AG09309 (cell line): ENCODE measurements at places on chromosomes 4 and X.

DNA sequence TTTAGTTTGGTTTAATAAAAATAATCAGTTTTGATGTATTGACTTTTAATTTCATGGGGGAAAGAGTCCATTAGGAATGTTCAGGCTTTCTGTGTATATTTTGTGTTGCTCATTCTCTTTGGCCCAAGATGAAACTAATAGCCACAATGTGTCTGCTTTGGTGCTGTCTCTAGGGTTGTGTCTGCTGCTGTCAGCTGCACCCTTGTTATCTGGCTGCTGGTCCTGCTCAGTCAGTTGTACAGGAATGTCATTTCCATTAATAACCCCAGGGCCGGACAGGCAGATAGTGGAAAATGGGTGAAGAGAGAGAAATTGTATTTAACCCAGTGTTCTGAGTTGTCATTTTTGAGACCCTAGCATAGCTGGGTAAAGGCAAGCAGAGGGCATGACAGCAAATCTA, 115.1 kb downstream of the PHEX start:
- no peak for DNase-seq

- no peak for DNase-seq
Measured at GRCh38 chr4:8402640-8403039, 37.9 kb downstream of the ACOX3 start.

DNA sequence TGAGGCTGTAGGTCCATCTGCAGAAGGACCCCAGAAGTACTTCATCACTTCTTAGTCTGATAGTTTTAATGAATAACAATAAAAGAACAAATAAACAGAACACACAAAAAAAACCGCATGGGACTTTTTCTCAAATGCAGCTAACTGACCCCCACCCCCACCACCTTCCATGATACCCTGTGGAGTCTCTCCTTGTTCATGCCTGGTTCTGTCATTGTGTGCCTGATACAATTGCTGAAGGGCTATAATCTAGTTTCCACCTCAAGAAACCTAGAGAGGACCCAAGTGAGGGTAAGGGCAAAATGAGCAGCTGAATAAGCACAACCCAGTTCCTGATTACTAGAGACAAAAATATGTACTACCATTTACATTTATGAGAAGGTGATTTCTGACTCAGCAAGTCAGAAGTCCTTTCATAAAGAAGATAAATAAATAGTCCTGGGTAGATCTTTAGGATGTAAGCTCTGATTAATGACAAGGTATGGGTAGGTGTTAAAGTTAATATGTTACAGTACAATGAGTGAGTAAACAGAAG, 155.1 kb downstream of the TMA16 start:
- DNase-seq, result no peak

DNA sequence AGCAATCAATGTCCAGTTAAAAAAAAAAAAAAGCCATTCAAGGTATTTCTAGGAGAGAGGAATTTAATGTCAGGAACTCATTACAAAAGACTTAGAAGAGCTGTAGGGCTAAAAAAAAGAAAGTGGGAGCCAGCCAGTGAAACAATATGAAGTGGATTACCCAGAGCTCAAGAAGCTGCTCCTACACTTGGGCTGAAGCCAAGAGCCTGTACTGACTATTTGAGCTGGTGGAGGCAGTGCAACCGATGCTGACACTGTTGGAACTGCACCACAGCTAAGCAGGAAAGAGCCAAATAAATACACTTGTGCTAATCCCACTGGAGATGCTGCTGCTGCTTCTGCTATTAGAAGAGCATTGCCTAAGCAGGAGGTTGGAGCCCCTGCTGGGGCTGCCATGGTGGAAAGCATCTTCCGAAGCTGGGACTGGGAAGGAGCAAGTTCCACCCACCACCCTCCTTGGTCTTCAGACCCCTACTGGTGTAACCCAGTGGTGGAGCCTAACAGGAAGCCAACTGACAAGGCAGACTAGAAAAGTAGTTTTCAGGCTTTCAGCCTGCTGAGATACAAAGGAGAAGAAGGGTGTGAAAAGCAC, 65.4 kb downstream of the CXXC4 start:
- DNase-seq, result no peak

DNA sequence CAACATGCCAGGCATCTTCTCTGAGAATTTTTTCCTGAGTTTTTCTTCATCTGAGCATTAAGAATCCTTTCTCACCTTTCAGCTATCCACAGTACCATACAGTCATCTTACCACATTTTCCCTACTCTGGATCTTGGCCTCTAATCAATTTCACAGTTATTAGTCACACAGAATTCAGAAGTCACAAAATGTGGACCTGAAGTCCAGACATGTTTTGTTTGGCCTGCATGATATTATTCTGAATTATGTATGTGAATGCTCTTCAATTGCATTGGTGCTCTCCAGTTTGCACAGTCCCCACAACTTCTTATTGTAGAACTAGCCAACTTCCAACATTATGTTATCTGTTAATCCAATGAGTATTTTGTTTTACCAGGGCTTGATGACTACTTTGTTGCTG, 102.3 kb upstream of the GRIA3 start:
- DNase-seq, result no peak
